Fibroblast of skin of abdomen (primary cell): ENCODE measurements at places on chromosomes 1 and 21.
A peak's percentile ranks its signal among the peaks of the same experiment; 100 is the strongest.

- peak; percentile 17 for DNase-seq
These were observed 26.2 kb downstream of the MPZL1 start for GRCh38 chr1:167747988-167748387.

DNA sequence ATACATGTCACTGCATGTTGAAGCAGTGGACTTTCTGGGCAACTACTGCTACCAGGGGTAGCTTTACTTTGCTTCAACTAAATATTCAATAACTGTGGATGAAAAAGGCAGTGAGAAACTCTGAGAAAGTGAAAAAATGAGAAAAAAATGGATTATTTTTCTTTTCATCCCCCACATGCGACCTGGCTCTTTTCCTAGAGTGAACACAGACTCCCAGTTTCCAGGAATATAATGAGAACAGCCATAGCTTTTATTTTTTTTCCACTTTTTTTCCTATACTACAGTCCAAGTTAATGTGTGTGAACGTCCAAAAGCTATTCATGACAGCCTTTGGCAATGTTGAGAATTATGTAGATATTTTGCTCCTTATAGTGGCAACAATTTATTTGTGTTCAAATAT, 230.4 kb downstream of the DNM3 start:
- DNase-seq, result no peak

GRCh38 chr1:93672477-93673162, 9.0 kb downstream of the BCAR3 start:
- no peak for DNase-seq

GRCh38 chr1:27527223-27527889, 37.4 kb upstream of the WASF2 start:
- DNase-seq, result peak; percentile 57

GRCh38 chr1:56478734-56479133, 100.6 kb downstream of the PLPP3 start:
- DNase-seq, result no peak

DNA sequence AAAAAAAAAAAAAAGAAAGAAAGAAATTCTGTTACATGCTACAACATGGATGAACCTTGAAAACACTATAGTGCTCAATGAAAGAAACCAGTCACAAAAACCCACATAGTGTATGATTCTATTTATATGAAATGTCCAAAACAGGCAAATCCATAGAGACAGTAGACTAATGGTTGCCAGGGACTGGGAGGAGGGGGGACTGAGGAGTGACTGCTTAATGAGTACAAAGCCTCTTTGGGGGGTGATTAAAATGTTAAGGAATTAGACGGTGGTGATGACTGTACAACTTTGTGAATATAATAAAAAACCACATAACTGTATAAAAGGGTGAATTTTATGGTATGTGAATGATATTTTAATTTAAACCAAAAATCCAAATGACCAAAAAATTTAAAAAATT, 116.0 kb upstream of the GUCA2B start:
- DNase-seq, result peak; percentile 71

DNA sequence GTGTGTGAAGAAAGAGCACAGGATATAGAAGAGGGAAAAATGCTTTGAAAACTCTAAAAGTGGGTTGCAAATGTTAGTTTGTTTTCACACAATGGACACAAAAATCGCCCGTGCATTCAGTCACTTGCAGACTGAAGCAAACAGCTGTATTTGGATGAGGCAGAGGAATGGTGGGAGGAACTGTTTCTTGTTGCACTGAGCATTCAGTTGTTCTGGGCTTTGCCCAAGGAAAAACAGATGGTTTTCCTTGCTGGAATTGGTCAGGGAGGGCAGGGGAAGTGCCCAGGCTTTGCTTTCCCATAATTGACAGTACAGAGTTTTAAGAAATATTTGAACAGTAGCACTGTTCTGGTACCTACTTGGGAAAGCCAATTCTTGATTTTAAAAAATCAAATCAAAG, 19.5 kb upstream of the WARS2 start:
- no peak for DNase-seq

DNA sequence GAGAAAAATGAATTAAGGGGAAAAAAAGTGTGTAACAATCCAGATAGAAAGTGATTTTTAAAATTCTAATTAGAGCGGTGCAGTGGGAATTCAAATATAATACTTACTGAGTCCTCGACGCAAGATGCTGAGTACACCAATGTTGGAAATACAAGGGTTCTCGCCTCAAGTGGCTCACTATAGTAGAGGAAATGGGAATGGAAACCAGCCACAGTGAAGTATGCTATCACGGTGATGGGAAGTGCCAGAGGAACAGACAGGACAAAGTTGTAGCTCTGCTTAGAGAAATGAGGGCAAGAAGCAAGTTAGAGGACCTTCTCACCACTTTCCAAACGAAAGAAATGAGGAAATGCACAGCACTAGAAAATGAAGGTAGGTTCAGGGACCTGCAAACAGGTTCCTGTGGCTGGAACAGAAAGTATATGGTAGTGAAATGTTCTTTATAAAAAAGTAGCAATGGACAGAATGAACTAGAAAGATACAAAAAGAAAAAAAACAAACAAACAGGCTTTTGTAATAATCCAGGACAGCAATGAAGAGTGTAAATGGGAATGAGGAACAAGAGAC, 13.5 kb downstream of the EGLN1 start:
- no peak for DNase-seq

GRCh38 chr1:239952348-239953308, 139.1 kb upstream of the FMN2 start:
- no peak for DNase-seq

DNA sequence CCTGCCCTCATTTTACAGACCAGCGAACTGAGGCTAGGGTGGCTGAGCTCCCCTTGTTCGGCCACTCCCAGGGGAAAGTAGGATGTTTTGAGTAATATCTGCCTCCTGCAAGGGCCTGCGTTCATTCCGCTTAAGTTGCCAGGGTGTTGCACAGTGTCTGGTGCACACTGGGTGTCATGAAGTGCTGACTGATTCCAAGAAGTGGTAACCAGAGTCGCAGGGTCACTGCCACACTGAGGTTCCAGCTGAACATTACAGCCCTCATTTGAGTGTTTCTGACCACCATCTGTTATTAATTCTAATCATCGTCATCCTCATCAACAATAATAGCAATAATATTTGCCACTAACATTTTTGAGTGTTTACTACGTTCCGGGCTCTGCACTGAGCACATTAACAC, 250.6 kb downstream of the KAZN start:
- DNase-seq, result no peak

DNA sequence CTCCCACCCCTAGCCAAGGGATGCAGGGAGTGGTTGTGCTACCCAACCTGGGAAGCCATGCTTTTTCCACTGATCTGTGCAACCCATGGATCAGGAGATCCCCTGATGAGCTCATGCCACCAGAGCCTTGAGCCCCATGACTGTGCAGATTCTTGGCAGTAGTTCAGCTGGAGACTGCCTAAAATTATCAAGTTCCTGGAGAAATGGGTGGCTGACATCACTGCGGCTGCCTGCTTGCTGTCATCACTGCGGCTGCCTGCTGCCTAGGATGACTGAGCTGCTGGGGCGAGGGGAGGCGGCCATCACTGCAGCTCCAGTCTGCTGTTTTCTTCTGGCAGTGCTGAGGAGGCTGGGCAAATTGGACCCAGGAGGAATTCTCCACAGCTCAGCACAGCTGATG, 159.2 kb downstream of the AGBL4 start:
- no peak for DNase-seq

DNA sequence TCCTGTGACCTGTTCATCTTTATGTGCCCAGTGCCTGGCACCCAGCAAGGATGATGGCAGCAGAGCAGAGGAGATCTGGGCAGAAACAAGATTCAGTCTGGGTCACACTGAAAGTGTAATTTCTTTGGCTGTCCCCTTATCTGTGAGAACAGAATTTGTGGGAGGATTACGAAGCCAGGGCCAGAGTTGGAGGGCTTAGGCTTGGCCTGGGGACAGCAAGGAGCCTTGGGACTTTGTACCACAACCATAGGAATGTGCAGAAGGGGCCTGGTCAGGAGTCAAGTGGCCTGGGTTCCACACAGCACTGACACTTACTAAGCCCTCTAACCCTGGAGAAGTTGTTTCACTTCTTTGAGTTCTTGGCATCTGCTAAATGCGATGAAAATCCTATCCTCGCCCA, 12.8 kb downstream of the PMVK start:
- DNase-seq, result no peak

GRCh38 chr1:228781161-228781808, 46.0 kb downstream of the RHOU start:
- peak; percentile 81 for DNase-seq

GRCh38 chr1:168656485-168656884, 72.5 kb downstream of the DPT start:
- DNase-seq, result peak; percentile 5

- DNase-seq, result peak; percentile 78
These were observed 29.9 kb upstream of the TMEM61 start for GRCh38 chr1:54950369-54951163.

DNA sequence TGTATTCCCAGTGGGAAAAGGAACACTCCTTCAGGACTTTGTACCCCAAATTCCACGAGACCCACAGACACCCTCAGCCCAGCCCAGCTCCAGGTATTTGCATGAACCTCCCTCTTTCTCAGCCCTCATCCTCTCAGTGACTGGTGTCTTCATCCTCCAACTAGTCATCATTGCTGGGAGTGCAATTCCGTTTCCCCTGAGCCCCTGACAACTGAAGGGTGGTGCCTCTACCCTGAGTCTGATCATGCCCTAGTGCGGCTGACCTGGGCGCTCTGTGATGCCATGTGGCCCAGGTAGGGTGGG, 3.8 kb upstream of the ZNF692 start:
- no peak for DNase-seq

GRCh38 chr21:34093083-34093482, 19.7 kb downstream of the MRPS6 start:
- no peak for DNase-seq

DNA sequence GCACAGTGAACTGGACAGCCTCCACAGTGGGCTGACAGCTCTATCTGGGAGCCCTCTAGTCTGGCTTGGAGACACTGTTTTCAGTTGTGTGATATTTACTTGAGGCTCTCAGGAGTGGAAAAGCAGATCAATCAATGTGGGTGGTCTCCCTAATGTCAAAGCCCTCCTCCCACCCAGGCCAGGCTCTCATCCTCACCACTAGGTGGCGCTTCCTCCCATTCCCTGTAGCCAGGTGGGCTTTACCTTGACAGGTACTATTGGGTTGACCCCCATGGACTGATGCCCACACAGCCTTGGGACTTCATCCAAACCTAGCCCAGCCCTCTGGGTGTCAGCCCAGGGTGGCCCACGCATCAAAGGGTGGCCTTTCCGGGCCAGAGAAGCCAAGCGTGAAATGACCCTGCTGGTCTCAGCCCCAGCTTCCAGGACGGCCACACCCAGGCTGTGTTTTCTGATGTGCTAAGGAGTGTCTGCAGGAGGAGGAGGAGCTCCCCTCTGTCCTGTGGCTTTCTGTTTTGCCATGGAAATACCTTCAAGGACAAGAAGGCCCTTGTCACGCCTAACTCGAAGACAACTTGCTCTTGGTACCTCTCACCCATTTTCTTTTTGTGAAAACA, 54.0 kb downstream of the CLIC6 start:
- DNase-seq, result no peak

GRCh38 chr1:42736152-42736551, 3.9 kb downstream of the CLDN19 start:
- DNase-seq, result no peak
